ENCODE measurements at places on chromosomes 13 and 19. TPM values are rescaled to one million over a fixed set of nuclear protein-coding genes. Genes with fewer than 3 reads are reported as not detected.

Gene LGALS4
- total RNA-seq = 2.4 TPM

Gene CBLC
- total RNA-seq = not detected

Gene CD177
- total RNA-seq = not detected

Gene ZNF324B
- total RNA-seq = 12.6 TPM

Gene TFPT
- 14.9 TPM for total RNA-seq

Gene SYNE4
- 1.8 TPM for total RNA-seq

Gene C19orf81
- total RNA-seq = not detected

Gene GNG7
- total RNA-seq = 4.5 TPM

Gene NRTN
- total RNA-seq = 0.35 TPM

DNA sequence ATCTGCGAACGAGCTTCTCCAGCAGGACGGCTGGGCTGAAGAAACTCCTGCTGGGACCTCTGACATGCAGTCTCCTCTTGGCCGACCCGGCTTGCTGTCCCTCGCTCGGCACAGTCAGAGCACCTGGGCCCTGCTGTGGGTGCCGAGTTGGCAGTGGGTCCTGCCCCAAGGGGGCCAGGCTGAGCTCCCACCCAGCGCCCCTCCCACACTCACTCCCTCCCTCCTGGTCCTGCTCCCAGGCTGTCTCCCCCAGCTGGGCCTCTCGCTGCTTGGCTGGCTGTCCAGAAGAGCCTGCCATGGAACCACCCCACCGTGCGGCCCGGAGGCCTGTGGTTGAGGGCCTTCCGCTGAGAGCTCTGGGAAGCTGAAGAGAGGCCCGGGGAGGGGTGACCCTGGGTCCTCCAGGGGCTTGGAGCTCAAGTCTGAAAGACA, 6.0 kb downstream of the AKT2 start:
- DNase-seq = no peak
- peaks cover 57% of the 10 kb centered on the region for H3K4me1 ChIP-seq
- H3K4me3 ChIP-seq = no peak overlapping the region
- no peaks in the 10 kb centered on the region for H3K27me3 ChIP-seq

- H3K36me3 ChIP-seq = peaks cover 4% of the 10 kb centered on the region
- H3K4me3 ChIP-seq = peak overlapping the region; percentile 53
- H3K27me3 ChIP-seq = no peaks in the 10 kb centered on the region
- no peak overlapping the region for H3K27ac ChIP-seq
Measured at GRCh38 chr19:58350001-58350861, 3.1 kb downstream of the A1BG start.

- H3K27ac ChIP-seq = no peak overlapping the region
- no peak for DNase-seq
- H3K36me3 ChIP-seq = no peaks in the 10 kb centered on the region
- no peak overlapping the region for H3K4me3 ChIP-seq
- H3K4me1 ChIP-seq = no peaks in the 10 kb centered on the region
- H3K27me3 ChIP-seq = no peaks in the 10 kb centered on the region
Measured at GRCh38 chr13:92823059-92823458, 403.5 kb upstream of the GPC6 start.

DNA sequence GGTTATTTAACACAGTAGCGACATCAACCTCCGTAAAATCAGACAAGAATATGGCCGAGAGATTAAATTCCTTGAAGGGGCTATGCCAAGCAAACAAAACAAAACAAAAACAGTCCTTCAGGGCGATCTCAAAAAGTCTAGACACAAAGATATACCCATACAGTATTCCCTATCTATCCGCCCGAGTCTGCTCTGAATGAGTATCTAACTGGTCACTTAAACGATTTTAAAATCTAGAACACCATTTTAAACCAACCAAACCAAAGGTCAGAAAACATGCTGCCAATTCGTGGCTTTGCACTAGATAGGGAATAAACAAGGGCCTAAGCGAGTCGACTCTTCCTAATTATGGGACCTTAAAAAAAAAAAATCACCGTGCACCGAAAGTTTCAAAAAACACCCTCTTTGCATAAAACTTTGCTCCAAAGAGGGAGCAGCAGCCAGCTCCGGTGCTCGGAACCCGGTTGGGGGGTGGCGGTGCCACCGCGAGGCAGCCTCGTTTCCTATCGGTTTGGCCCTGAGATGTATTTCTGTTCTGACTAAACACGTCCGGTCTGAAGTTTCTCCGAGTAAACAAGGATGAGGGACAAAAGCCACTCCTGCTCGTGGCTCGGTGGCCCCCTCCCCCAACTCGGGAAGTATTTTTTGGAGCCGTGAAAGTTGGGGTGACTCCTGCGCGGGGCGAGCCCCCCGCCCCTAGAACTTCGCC, 1.8 kb downstream of the HMGB1 start:
- peak; percentile 61 for DNase-seq
- H3K4me1 ChIP-seq = peaks cover 29% of the 10 kb centered on the region
- H3K27ac ChIP-seq = peak overlapping the region; percentile 94

GRCh38 chr19:16825312-16826052, 3.7 kb upstream of the SIN3B start:
- no peaks in the 10 kb centered on the region for H3K36me3 ChIP-seq
- no peak for DNase-seq
- no peak overlapping the region for H3K27ac ChIP-seq
- peaks cover 29% of the 10 kb centered on the region for H3K27me3 ChIP-seq

- peaks cover 2% of the 10 kb centered on the region for H3K4me1 ChIP-seq
- no peak overlapping the region for H3K27ac ChIP-seq
- no peak overlapping the region for H3K4me3 ChIP-seq
Measured at GRCh38 chr13:48475230-48475629, 57.6 kb downstream of the RCBTB2 start.

- no peak overlapping the region for H3K4me3 ChIP-seq
- H3K4me1 ChIP-seq = no peaks in the 10 kb centered on the region
- DNase-seq = no peak
- peaks cover 24% of the 10 kb centered on the region for H3K27me3 ChIP-seq
Measured at GRCh38 chr13:24005755-24006281, 108.5 kb upstream of the C1QTNF9B start.

GRCh38 chr19:15025217-15025616, 24.1 kb upstream of the CASP14 start:
- no peak overlapping the region for H3K27ac ChIP-seq
- no peak for DNase-seq
- H3K4me3 ChIP-seq = no peak overlapping the region
- H3K27me3 ChIP-seq = peaks cover 33% of the 10 kb centered on the region

- no peak for DNase-seq
- no peak overlapping the region for H3K27ac ChIP-seq
- H3K36me3 ChIP-seq = peaks cover 11% of the 10 kb centered on the region
- H3K27me3 ChIP-seq = no peaks in the 10 kb centered on the region
- H3K4me3 ChIP-seq = no peak overlapping the region
- H3K4me1 ChIP-seq = no peaks in the 10 kb centered on the region
Measured at GRCh38 chr19:36986601-36987000, 70.5 kb downstream of the ZNF568 start.

DNA sequence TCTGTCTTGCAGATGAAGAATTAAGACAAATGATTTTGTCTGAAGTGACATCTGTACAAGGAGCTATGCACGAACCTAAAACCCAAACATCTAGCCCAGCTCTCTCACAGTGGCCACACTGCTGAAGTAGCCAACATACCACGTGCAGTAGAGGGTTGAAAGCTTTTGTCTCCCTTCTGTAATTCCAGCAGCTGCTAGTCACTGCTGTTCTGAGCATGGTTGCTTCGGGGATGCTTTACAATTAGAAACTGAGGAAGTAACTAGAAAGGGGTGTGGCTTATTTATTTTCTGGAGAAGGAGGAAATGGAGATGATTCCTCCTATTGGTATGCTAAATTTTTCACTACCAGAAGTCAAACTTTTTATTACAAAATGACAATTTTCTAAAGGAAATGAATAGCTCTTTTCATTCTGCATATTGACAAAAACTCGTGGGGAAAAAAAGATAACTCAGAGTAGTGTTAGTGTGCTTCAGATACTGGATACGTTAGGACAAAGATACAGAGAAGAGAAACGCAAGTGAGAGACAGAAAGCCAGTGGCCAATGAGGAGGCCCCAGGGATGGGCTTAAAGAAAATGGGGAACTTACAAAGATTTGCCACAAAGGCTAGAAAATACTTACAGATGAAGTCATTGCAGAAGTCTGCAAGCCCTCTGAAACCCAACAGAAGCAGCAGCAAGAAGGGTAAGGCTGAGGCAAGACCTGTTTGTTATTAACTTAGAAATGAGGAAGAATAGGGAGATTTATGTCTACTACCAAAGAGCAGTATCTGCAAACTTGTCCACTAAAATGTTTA, 192.7 kb upstream of the MIR17HG start:
- no peaks in the 10 kb centered on the region for H3K4me1 ChIP-seq
- no peak overlapping the region for H3K4me3 ChIP-seq
- no peak overlapping the region for H3K27ac ChIP-seq
- no peaks in the 10 kb centered on the region for H3K36me3 ChIP-seq
- no peak for DNase-seq
- H3K27me3 ChIP-seq = peaks cover 43% of the 10 kb centered on the region

DNA sequence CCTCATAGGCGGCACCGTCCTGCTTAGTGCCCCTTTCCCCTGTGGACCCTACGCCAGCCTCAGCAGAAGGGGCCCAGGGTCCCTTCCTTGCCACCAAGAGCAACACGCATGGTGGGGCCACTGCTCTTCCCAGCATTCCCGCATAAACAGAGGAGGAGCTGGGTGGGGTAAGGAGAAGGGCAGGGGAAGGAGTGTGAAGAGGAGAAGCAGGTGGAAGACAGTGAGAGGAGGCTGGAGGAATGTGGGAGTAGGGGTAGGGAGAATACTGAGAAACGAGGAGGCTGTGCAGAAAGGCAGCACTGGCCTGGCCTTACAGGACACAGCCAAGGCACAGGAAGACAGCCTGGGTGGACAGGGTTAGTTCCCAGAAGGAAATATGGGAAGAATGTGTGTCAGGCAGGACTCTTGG, 43.9 kb downstream of the ZNF331 start:
- H3K36me3 ChIP-seq = peaks cover 2% of the 10 kb centered on the region
- H3K4me1 ChIP-seq = no peaks in the 10 kb centered on the region
- DNase-seq = no peak
- peak overlapping the region; percentile 53 for H3K4me3 ChIP-seq

GRCh38 chr19:44570984-44571684, 41.7 kb upstream of the CEACAM20 start:
- no peak overlapping the region for H3K4me3 ChIP-seq
- DNase-seq = peak; percentile 18

DNA sequence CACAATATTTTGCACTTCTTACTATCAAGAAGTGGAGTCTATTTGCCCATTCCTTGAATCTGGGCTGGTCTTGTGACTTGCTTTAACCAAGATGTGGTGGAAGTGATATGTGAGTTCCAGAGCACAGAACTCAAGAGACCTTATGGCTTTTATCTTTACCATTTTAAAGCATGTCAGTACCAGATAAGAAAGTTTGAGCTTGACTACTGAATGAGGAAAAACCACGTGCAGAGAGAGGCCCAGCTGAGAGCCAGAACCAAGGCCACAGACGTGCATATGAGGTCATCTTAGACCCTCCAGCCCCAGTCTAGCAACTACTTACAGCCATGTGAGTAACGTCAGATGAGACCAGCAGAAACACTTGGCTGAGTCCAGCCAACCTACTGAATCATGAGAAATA, 6.3 kb upstream of the CDK8 start:
- no peaks in the 10 kb centered on the region for H3K36me3 ChIP-seq
- H3K4me1 ChIP-seq = no peaks in the 10 kb centered on the region
- H3K27me3 ChIP-seq = no peaks in the 10 kb centered on the region

DNA sequence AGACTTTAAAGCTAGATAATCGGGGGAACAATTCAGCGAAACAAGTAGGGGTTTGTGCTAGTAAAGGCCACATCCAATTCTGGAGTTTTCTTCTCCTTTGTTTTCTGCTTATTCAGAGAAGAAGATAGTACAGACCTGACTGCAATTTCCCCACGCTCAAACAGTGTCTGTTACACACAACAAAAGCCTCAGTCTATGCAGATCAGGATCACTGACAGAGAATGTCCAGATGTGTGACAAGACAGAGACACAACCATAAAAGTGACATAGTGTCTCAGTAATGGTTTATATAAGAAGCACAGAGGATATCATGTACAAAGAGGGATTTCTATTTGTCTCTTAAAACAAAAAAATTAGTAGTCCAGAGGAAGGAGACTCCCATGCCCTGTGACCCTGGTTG, 70.7 kb upstream of the GTF3A start:
- peak overlapping the region; percentile 59 for H3K27ac ChIP-seq
- H3K36me3 ChIP-seq = peaks cover 7% of the 10 kb centered on the region
- peaks cover 10% of the 10 kb centered on the region for H3K4me1 ChIP-seq
- H3K27me3 ChIP-seq = peaks cover 34% of the 10 kb centered on the region

DNA sequence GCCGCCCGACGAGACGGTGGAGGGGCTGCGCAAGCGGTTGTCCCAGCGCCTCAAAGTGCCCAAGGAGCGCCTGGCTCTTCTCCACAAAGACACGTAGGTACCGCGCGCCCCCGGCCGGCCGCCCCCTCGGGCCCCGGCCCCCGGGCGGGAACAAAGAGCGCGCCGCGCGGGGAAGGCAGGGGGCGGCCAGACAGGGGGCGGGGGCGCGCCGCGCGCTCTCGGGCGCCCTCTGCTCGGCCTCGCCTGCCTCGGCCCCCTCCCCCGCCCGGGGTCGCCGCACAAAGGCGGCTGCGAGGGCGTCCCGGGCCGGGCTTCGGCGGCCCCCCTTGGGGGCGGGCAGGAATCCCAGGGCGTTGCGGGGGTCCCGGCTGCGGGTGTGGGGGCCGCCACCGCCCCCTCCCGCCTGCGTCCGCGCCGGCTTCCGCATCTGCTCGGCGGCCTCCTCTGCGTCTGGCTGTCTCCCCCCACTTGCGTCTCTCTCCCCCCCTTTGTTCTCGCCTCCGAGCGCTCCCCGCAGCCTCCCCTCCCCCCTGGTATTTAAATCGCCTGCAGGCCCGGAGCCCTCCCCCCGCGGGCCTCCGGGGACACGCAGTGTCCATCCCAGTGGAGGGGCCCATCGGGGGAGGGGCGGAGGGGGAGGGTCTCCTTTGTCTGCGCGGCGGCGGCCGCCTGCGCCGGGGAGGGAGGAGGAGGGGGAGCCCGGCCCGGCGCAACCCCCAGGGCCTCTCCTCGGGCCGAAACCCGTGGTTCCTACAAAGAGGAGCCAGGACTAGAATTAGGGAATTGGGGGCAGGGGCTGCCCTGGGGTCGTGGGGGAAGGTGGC, 2.3 kb downstream of the MIDN start:
- peaks cover 8% of the 10 kb centered on the region for H3K4me1 ChIP-seq
- peaks cover 4% of the 10 kb centered on the region for H3K36me3 ChIP-seq
- H3K4me3 ChIP-seq = peak overlapping the region; percentile 92
- no peaks in the 10 kb centered on the region for H3K27me3 ChIP-seq

- no peak for DNase-seq
- H3K27me3 ChIP-seq = no peaks in the 10 kb centered on the region
- H3K4me3 ChIP-seq = no peak overlapping the region
- peak overlapping the region; percentile 91 for H3K27ac ChIP-seq
- H3K4me1 ChIP-seq = peaks cover 37% of the 10 kb centered on the region
- H3K36me3 ChIP-seq = peaks cover 2% of the 10 kb centered on the region
Measured at GRCh38 chr13:48400090-48400694, 12.7 kb downstream of the LPAR6 start.

DNA sequence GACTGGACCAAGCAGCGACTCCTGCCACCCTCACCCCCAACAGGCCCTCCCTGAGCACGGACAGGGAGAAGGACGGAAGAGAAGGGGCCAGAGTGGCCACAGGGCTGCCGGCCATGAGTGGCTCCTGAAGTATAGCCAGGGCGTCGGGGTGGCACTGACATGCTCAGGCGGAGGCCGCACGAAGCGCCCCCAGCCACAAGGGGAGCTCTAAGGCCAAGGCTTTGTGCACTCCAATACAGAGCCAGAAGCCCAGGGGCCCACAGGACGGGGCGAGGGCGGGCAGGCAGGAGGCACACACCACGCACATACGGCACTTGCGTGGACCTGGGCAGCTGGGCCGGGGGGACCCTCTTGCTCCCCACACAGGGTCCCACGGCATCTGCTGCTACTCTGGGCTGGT, 52.0 kb downstream of the KLF2 start:
- peak overlapping the region; percentile 98 for H3K27ac ChIP-seq
- peaks cover 9% of the 10 kb centered on the region for H3K36me3 ChIP-seq
- H3K4me3 ChIP-seq = no peak overlapping the region

GRCh38 chr19:19627621-19628500, at the start of gene LPAR2:
LPAR2 (minus strand) TSS chr19:19628220; CDS start chr19:19627275, 945 bp downstream.
- no peaks in the 10 kb centered on the region for H3K27me3 ChIP-seq
- H3K27ac ChIP-seq = peak within 1 kb of the TSS; percentile 93
- peak within 1 kb of the TSS; percentile 99 for H3K4me3 ChIP-seq
- peak; percentile 89 for DNase-seq
- H3K36me3 ChIP-seq = peaks cover 3% of the 10 kb centered on the region

All from T-helper 17 cell (primary cell).